ENCODE measurements at places on chromosomes 13 and 19.

GRCh38 chr19:48705431-48705830, 9.7 kb downstream of the FUT2 start:
- no peak for DNase-seq

- DNase-seq, result no peak
Measured at GRCh38 chr19:7368456-7368855, 19.7 kb downstream of the ARHGEF18 start.

DNA sequence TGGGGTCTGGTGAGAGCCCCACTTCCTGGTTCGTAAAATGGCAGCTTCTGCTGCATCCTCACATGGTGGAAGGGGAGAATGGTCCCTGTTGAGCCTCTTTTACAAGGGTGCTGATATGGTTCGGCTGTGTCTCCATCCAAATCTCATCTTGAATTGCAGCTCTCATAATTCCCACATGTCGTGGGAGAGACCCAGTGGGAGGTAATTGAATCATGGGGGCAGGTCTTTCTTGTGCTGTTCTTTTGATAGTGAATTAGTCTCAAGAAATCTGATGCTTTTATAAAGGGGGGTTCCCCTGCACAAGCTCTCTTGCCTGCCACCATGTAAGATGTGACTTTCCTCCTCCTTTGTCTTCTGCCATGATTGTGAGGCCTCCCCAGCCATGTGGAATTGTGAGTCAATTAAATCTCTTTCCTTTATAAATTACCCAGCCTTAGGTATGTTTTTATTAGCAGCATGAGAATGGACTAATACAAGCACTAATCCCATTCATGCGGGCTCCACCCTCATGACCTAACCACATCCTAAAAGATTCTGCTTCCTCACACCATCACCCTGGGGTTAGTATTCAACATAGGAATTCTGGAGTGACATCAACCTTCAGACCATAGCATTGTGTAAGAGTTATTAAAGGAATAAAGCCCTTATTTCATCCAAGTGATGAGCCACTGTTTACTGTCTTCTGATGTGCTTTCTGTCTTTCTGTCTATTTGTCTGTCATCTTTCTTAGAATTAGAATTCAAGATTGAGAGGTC, 159.0 kb upstream of the IRS2 start:
- DNase-seq, result no peak

DNA sequence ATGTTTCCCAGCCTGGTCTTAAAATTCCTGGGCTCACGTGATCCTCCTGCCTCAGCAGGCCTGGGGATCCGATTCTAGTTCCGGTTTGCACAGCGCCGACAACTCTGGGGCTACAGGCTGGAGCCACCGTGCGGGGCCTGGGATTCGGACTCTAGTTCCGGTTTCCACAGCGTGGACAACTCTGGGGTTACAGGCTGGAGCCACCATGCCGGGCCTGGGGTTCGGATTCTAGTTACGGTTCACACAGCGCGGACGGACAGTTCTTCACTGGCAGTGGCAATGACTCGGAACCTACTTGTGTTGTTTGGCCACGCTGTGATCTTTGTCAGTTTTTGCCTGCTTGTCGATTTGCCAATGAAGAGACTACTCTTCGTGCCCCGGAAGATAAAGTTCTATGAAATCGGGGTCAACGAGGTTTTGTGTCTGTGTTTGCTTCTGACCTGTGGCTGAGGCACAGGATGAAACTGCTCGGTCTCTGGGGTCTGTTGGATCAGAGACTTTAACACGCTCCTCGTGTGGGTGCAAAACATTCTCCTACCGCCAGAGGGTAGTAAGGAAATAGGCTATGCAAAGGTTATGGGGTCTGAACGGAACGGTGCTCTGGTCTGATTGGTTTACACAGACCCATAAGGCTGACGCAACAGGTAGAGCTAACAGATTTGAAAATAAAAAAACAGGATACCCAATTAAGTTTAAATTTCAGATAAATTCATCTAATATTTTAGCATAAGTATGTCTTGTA, 12.1 kb upstream of the ZSCAN1 start:
- no peak for DNase-seq

- DNase-seq, result no peak
Measured at GRCh38 chr13:94123557-94123956, 355.9 kb downstream of the DCT start.

DNA sequence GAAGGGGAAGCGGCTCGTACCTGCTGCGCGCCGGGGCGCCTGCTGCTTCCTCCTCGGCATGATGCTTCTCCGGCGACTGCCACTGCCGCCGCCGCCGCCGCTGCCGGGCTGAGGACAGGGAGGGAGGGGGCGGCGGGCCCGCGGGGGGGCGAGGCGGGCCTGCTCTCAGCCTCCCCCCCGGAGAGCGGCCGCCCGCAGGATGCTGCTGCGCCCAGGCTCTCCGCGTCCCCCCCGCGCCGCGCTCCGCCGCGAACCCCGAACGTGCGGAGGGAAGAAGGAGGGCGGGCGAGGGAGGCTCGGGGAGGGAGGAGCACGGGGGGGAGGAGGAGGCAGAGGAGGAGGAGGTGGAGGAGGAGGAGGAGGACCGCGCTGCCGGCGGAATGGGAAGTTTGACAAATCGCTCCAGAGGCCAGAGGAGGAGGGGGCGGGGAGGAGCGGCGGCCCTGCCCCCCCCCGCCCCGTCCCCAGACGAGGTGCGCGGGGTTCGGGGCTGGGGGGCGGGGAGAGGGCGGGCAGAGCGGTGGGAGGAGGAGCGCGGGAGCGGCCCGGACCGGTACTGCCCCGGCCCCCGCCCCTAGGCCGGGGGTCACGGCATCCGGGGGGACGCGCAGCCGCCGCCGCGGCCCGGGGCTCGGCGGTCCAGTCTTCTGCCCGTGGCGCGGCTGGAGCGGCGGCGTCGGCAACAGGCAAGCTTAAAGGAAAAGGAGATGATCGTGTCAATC, at the start of gene TSHZ3:
Gene TSHZ3, minus strand, starts transcription at position 277 of the 722 bp plus-strand sequence. Its CDS starts 217 bp downstream, at position 60.
- DNase-seq, result peak; percentile 78

DNA sequence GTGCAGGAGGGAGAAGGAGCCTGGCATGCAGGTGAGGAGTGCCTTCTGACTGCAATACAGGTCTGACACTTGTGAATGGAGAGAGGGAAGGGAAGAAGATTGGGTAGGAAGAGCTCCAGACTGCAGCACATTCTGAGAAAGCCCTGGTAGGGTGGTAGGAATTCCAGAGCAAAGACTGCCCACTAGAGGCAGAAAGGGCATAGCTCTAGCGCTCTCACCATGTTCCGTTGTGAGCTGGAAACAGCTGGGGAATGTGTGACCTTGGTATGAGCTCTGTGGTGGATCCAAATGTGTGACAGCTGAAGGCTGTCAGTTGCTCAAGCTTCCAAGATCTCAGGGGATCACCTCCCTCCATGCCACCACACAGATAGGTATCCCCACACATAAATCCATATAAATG, 2.9 kb upstream of the MTUS2 start:
- DNase-seq, result no peak

DNA sequence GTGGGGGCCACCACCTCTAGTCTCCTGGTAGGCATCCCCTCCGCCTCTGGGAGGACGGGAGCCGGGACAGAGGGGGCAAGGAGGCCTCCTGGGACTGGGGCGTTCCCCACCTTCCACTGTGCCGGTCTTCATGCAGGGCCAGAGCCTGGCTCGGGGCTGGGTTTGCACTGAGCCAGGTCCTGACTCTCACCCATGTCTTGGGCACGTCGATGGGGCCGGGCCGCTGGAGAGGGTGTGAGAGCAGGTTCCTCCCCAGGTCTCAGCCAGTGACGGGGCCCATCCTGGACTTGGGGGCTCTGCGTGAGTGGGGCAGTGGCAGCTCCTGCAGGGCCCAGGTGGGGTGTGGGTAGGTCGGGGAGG, 26.6 kb downstream of the ATP11A start:
- DNase-seq, result no peak

DNA sequence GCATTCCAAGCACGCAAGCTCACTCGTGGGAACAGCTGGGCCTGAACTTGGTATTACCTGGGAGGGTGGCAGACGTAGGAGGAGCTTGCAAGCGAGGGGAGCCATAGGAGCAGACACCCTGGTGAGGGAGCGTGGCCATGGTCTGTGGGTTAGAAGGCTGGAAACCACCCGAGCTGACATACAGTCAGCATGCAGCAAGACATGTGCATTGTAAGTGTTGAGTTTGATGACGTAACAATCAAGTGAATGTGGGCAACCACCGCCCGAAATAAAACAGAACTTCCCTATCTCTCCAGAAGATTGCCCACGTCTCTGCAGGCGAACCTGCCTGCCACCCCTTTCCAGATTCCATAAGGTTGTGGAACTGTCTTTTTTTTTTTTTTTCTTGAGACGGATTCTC, 26.8 kb downstream of the UBXN6 start:
- DNase-seq, result no peak

DNA sequence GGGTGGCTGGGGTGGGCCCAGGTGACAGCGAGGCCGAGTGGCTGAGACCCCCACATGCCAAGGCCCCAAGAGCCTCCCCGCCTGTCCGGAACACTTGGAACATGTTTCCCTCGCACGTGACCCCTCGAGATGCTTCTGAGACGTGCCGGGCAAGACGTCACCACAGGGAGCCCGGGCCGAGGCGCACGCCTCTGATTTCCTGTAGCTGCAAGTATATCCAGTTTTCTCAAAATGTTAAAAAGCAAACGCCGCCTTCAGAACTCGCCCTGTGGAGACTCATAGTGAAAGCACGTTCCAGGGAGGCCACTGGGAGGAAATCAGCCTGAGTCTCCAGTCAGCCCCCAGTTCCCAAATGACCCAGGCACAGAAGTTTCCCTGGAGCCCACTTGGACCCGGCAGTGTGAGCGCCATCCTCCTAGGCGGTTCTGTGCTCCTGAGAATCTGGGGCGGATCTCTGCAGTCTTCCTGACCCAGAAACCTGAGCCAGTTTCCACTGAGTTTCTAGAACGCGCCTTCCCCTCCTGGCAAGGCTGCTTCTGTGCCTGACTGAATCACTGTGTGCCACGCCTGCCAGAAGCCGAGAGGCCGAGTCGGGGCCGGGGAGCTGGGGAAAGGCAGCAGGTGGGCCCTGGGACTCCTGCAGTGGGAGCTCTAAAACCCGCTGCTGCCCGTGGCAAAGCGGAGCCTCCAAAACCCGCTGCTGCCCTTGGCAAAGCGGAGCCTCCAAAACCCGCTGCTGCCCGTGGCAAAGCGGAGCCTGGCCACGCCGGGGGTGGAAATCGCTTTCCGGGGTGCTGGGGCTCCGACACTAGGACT, 179.3 kb downstream of the KDM4B start:
- no peak for DNase-seq

GRCh38 chr13:64704121-64704649, 2526.0 kb downstream of the PCDH9 start:
- DNase-seq, result no peak

GRCh38 chr19:27774827-27775226, 1438.1 kb downstream of the UQCRFS1 start:
- DNase-seq, result peak; percentile 24

DNA sequence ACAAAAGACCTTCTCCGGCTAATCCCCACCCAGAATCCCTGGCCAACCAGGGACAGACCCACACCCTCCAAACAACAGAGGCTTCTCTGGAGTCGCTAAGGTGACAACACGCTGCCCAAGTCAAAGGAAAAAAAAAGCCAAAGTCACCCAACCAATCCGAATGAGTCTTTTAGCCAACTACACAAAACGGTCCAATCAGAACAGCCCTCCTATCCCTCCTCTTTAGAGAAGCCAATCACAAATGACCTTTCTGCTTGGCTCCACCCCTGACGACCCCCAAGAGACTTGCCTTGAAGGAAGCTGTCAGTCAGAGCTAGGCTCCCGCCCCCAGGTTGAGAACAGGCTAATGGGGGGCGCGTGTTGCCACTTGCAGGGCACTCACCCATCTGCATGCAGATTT, 6.6 kb upstream of the FBXW9 start:
- peak; percentile 84 for DNase-seq

- peak; percentile 53 for DNase-seq
Measured at GRCh38 chr13:113861433-113862030, 2.3 kb downstream of the GAS6 start.

- no peak for DNase-seq
Measured at GRCh38 chr13:109779074-109779473, 7.3 kb downstream of the IRS2 start.

DNA sequence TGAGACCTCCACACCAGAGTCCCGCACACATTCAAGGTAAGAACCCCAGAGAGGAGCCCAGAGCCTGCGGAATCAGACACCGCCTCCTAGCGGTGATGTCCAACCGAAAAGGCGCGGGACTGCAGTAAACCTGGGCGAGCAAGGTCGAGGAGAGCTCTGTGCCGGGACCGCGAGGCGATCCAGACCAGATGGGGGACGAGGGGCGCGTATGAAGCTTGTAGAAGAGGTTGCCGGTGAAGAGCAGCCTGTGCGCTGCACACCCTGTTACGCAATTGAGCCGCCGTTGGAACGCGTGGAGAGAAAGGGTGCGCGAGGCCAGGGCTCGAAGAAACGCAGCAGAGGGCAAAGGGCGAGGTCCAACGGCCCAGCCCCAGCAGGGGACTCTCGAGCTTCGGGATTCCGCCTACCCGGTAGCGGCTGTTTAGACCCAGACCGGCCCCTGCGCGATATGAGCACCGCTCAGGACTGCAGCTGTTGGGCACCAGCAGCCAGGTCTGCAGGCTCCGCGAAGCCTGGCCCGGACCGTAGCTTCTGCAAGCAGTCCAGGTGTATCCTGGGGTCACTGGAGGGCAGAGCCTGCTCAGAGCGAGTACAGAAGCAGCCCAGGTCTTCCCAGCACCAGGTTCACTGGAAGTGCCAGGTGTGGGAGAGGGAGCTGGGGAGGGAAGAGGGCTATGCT, 65.9 kb upstream of the ZNF599 start:
- peak; percentile 78 for DNase-seq

DNA sequence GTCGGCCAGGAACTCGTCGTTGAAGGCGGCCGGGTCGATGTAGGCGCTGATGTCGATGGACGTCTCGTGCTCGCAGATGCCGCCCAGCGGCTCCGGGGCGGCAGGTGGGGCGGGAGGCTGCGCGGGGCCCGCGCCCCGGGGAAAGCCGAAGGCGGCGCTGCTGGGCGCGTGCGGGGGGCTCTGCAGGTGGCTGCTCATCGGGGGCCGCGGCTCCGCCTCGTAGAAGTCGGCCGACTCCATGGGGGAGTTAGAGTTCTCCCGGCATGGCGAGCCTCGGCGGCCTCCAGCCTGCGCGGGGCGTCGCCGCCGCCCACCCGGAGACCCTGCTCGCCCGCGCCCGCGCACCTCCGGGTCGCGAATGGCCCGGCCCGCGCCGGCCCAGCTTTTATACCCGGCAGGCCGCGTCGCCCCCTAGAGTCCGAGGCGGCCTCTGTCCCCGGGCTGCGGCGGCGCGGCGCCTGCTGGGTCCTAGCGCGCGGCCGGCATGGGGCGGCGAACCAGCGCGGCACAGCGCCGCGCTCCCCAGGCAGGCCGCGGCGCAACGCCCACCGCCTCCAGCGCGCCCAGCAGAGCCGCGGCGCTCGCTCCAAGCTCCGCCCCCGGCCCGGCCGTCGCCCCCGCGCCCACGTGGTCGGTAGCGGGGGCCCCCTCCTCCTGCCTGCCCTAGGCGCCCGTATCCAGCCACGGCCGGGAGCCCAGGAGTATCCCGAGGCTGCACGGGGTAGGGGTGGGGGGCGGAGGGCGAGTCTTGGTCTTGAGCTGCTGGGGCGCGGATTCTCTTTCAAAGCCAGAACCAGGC, at the start of gene CEBPA:
Gene CEBPA, minus strand, starts transcription at position 360 of the 799 bp plus-strand sequence. Its CDS starts 120 bp downstream, at position 240.
- DNase-seq, result peak; percentile 91

Data from ecto neural progenitor cell (in vitro differentiated cells).